ENCODE measurements at places on chromosomes 4 and X. TPM values are rescaled to one million over a fixed set of nuclear protein-coding genes. Genes with fewer than 3 reads are reported as not detected.

The PSAPL1 gene
- total RNA-seq, result not detected

DNA sequence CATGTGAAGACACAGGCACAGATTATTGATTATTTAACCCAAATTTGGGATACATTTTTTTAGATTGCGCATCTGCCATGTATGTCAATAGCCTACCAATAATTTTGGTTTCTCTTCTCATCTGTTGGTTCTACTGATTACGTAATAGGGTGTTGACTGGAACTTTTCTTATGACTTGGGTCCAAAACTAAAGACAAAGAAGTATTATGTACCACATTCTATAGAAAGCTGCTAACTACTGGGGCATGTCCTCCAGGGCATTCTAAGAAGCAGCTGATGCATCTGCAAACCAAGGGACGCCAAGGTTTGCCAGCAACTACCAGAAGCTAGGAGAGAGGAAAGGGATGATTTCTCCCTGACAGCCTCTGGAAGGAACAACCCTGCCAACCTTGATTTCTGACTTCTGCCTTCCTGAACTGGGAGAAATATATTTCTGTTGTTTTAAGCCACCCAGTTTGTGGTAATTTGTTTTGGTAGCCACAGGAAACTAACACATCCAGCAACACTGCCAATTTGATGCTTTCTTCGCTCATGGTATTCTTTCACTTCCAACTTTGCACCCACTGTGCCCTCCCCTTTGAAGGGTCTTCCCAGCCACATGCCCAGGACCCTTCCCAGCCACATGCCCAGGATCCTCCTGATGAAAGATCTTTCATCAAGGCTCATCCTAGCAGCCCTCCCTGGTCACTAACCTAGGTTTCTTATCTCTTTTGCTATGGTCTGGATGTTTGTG, 15.9 kb upstream of the TLR1 start:
- H3K4me3 ChIP-seq, result no peak overlapping the region
- DNase-seq, result no peak
- H3K36me3 ChIP-seq, result no peaks in the 10 kb centered on the region
- no peaks in the 10 kb centered on the region for H3K4me1 ChIP-seq

- no peaks in the 10 kb centered on the region for H3K36me3 ChIP-seq
- H3K4me1 ChIP-seq, result no peaks in the 10 kb centered on the region
- H3K27me3 ChIP-seq, result no peaks in the 10 kb centered on the region
- H3K4me3 ChIP-seq, result no peak overlapping the region
- no peak for DNase-seq
Measured at GRCh38 chrX:134653835-134654234, 4.4 kb downstream of the PLAC1 start.

DNA sequence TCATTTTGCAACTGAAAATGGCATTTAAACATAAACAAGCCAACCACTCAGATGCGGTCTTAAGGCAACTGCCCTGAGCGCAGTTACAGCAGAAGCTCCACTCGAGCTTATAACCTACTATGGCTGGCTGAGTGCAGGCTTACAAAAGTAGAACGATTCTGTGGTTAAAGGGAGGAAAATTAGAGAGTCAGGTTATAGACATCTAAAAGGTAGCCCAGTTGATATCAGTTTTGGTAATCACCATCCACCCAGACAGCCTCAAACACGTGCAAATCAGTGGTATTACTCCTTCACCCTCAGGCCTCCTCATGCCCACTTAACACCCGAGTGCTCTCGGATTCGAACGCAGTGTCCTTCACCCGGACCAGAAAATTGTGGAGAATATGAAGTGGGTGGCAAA, 3.1 kb downstream of the LEF1 start:
- no peak for DNase-seq
- H3K4me3 ChIP-seq, result no peak overlapping the region
- H3K4me1 ChIP-seq, result no peaks in the 10 kb centered on the region
